ENCODE measurements at places on chromosomes 3 and 15.

DNA sequence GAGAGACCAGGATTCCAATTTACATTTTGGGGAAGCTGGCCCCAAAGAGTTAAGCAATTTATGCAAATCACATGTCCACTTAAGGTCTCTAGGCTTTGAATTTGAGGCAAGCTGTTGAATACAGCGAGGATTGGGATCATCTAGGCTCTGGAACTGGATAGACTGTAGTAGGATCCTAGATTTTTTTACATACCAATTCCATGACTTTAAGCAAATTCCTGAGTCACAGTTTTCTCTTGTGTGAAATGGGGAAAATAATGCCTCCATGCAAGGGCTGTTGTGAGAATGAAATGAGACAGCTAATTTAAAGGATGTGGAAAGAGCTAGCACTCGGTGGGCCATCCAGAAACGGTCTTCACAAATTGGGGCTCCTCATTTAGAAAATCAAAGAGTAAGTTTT, 103.4 kb downstream of the MINAR1 start:
- DNase-seq = no peak

- DNase-seq = no peak
Observed at GRCh38 chr3:13207578-13207922, 134.3 kb upstream of the IQSEC1 start.

GRCh38 chr3:157127831-157128767, 31.8 kb downstream of the CCNL1 start:
- no peak for DNase-seq

- no peak for DNase-seq
Observed at GRCh38 chr3:52062505-52062904, 6.1 kb upstream of the DUSP7 start.

DNA sequence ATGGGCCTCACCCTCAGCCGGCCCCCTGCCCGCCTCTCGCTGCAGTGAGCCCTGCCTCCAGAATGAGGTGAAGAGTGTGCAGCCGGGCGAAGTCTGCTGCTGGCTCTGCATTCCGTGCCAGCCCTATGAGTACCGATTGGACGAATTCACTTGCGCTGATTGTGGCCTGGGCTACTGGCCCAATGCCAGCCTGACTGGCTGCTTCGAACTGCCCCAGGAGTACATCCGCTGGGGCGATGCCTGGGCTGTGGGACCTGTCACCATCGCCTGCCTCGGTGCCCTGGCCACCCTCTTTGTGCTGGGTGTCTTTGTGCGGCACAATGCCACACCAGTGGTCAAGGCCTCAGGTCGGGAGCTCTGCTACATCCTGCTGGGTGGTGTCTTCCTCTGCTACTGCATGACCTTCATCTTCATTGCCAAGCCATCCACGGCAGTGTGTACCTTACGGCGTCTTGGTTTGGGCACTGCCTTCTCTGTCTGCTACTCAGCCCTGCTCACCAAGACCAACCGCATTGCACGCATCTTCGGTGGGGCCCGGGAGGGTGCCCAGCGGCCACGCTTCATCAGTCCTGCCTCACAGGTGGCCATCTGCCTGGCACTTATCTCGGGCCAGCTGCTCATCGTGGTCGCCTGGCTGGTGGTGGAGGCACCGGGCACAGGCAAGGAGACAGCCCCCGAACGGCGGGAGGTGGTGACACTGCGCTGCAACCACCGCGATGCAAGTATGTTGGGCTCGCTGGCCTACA, 8.5 kb downstream of the GRM2 start:
- no peak for DNase-seq

DNA sequence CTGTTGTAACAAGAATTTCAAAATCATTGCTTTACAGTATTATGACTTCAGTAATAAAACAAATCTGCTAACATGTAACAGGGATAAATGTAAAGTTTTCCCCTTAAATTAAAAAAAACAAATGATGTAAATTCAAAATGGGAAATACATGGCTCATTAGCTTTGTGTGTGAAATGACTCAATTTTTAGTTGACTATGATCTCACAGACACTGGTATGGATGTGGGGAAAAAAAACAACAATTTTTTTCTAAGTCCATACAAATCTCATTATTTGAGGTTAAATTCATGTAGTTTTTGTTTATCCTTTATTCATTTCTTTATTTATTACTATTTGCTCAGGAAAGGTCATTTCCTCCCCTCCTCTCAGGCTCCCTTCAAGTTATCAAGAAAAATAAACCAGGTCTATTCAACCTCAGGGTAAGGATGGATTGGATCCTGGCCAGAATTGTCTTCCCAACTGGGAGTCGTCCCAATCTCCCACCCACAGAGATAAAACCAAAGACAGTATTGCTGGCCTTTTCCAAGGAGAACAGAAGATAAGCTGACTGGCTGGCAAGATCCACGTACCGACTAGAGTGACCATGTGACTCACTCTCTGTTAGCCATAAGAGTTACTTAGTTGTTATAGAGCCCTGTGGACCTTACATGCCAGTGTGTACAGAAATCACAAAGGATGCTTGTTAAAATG, 373.3 kb downstream of the GAP43 start:
- no peak for DNase-seq

- DNase-seq = no peak
Observed at GRCh38 chr15:64583519-64583918, 123.1 kb downstream of the ZNF609 start.

GRCh38 chr15:98035577-98036010, 75.1 kb downstream of the ARRDC4 start:
- no peak for DNase-seq

DNA sequence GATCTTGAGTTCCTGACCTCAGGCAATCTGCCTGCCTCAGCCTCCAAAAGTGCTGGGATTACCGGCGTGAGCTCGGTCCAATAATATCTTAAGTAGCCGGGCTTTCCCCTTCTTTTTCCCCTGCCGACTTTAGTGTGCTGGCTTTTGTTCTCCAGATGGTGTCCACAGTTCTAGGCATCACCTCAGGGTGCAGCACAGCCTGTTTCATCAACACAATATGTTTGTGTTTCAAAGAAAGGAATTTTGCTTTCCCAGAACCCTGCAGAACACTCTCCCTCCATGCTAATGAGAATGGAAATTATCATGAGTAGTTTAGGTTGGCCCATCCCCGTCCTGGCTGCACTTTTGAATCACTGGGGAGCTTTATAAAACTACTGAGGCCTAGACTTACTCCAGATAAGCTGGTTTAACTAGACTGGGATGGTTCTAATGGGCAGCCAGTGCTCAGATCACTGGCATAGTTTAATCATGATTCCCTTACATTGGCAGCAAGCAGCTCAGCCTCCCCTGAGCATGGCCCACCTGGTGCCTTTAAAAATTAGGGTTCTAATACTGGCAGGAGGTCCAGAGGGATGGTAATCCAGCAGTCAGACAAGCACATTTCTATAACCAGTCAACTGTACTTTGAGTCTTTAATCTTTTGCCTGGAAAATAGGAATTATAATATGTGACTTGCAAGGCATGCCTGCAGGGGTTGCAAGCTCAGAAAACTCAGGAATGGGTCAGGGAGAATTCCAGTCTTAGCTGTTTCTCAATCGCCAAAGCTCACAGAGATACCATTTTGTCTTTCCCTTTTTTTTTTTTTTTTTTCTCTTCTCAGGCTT, 127.6 kb upstream of the RASGRP1 start:
- DNase-seq = no peak

DNA sequence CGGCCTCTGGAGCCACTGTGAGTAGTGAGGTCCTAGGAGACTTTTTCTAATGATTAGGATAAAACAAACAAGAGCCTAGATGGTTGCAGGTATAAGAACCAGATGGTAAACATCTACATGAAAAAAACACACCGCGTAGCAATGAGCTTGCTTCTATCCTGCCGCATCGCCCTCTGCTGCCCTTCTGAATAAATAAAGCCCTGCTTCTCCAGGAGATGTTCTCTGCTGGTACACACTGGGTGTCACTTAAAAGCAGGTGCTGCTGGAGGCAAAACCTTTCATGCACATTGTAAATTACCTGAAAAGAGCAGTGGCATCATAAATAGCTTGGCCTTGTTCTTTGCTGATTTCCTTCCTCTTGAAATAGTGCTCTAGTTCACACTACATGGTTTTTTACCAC, 164.4 kb upstream of the TOPAZ1 start:
- DNase-seq = peak; percentile 5

GRCh38 chr3:144085964-144086363, 114.3 kb downstream of the DIPK2A start:
- DNase-seq = peak; percentile 55

DNA sequence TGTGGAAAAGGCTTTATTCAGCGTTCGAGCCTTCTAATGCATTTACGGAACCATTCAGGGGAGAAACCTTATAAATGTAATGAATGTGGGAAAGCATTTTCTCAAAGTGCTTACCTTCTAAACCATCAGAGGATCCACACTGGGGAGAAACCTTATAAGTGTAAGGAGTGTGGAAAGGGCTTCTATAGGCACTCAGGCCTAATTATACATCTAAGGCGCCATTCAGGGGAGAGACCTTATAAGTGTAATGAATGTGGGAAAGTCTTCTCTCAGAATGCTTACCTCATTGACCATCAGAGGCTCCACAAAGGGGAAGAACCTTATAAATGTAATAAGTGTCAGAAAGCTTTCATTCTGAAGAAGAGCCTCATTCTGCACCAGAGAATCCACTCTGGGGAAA, 6.2 kb upstream of the ZNF35 start:
- no peak for DNase-seq

DNA sequence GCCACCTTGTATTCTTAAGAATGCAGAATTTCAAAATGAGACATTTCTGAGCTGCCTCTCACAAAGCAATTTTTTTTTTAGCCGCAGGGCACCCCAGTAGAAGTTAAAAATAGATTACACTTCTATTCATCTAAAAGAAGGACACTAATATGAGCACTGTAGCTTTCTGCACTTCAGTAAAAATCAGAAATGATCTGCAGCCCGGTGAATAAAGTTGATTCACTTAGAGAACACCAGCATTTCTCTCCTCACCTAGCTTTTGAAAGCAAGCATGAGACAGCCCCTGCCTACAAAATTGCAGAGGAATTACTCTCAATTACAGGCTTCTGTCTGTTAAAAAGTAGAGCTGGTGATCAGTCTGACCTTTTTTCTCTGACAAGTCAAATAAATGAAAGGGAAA, 1062.4 kb downstream of the FHIT start:
- no peak for DNase-seq

- DNase-seq = no peak
Observed at GRCh38 chr15:68126396-68126795, 72.3 kb downstream of the PIAS1 start.

DNA sequence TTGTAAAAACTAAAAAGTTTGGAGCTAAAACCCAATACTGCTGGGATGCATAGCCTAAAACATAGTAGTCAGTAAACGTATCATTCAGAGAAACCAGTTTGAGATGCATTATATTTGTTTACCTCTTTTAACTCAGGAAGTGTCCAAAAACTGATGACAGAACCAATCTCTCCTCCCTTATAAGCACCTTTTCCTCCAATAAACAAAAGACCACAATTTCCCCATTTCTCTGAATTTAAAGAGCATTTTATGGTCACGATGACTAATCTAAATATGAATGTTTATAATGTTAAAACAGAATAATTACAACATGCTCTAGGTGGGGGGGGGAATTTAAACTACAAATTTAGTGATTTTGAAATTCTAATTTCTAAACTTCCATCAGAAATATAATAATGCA, 58.5 kb downstream of the CEP63 start:
- DNase-seq = no peak

DNA sequence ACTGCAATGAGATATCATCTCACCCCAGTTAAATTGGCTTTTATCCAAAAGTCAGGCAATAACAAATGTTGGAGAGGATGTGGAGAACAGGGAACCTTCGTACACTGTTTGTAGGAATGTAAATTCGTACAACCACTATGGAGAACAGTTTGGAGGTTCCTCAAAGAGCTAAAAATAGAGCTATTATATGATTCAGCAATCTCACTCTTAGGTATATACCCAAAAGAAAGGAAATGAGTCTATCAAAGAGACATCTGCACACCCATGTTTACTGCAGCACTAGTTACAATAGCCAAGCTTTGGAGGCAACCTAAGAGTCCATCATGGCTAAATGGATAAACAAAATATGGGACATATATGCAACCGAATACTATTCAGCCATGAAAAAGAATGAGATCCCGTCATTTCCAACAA, 68.0 kb upstream of the HES1 start:
- no peak for DNase-seq
